ENCODE measurements at places on chromosomes 3 and 15. TPM values are rescaled to one million over a fixed set of nuclear protein-coding genes. Genes with fewer than 3 reads are reported as not detected.

The GPR27 gene
- 5.5 TPM for total RNA-seq

The LRTM1 gene
- total RNA-seq: not detected

The VGLL3 gene
- 170 TPM for total RNA-seq

DNA sequence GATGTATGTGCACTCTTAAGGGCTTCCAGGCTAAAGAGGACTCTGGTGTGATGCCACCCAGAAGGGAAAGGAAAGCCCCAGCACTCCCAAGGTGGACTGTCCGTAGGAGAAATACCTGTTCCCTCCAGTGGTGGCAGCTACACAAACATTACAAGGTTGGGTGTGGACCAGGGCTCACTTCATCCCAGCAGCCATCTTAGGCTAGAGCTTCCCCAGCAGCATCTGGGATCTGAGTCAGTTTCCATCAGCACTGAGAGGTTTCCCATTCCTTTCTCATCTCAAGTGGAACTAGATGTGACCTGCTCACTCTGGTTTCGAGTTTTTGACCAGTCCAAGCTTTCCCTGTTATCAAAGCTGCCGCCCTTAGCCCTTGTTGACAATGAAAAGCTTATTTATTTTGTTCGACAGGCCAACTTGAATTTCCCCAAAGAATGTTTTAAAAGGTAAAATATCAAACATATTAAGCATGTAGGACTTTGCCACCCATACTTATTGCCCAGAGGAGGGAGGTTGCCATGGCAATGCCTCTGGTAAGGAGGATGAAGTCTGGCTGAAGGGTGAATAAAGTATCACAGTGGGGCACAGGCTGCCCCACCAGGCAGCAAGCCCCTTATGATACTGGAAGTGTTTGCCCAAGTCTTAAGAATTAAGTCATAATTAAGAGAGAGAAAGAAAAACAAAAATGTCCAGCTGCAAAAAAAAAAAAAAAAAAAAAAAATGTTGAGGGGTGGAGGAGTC is 28.9 kb downstream of the CLDN18 start:
- H3K36me3 ChIP-seq: peaks cover 11% of the 10 kb centered on the region
- no peak for DNase-seq
- no peaks in the 10 kb centered on the region for H3K27me3 ChIP-seq
- H3K4me1 ChIP-seq: peaks cover 21% of the 10 kb centered on the region
- H3K4me3 ChIP-seq: no peak overlapping the region

GRCh38 chr15:33612721-33613304 is 302.0 kb downstream of the RYR3 start:
- peaks cover 32% of the 10 kb centered on the region for H3K27me3 ChIP-seq
- H3K4me3 ChIP-seq: no peak overlapping the region
- H3K4me1 ChIP-seq: no peaks in the 10 kb centered on the region

DNA sequence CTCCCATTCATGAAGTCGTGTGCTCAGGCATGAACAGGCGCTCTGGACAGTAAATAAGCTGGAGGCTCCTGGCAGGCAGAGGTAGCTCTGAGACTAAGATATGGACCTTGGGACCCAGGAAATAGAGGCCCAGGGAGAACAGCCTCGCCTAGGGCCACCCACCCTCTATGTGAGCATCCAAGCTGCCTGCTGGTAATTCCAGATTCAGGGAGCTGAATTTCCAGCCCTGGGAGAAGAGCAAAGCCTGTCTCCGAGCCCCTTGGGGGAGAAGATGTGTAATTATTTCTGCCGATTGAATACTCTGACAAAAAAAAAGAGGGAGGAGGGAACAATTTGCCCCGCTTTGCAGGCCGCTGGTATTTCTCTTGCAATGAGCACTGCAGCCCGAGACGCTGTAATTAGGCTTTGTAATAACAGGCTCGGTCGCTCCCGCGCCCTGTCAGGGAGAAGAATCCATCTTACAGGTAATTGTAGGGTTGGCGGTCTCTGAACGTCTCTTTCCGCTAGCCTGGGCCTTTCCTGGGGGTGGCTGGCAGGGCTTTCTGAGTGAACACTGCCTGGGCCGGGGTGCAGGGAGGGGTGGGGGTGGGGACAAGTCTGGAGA is 131.5 kb downstream of the WNT7A start:
- H3K36me3 ChIP-seq: no peaks in the 10 kb centered on the region
- no peak overlapping the region for H3K27ac ChIP-seq
- H3K4me3 ChIP-seq: no peak overlapping the region
- peaks cover 12% of the 10 kb centered on the region for H3K27me3 ChIP-seq

All from chondrocyte (in vitro differentiated cells).